ENCODE measurements at places on chromosomes 6 and 20.

DNA sequence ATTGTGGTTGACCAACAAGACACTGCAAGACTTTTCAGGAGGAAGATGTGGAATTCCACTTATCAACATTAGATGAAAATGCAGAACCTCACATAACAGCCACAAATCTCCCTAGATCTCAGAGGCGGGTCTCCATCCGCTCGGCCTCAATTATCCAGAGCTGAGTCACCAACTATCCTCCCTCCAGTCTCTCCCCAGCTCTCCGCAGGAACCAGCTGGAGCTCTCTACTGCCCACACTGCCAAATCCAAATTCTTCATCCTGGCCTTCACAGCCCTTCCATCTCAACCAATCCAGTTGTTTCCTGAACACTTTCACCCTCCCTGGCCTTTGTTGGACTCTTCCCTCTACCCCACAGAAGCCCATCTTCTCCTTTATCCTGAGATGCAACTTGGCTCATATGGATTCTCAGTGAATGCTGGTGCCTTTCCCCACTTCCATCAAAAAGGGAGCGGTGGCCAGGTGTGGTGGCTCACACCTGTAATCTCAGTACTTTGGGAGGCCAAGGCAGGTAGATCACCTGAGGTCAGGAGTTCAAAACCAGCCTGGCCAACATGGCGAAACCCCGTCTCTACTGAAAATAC is 3.5 kb upstream of the TGIF2 start:
- DNase-seq = no peak

GRCh38 chr20:32465092-32465900 is 107.2 kb downstream of the ASXL1 start:
- no peak for DNase-seq

GRCh38 chr6:13413466-13413862 is 73.9 kb downstream of the GFOD1 start:
- no peak for DNase-seq

- no peak for DNase-seq
These were observed at the start of gene TFAP2C for GRCh38 chr20:56628873-56629463. Gene TFAP2C (plus strand): TSS chr20:56629306. CDS start chr20:56629545, 239 bp downstream.

DNA sequence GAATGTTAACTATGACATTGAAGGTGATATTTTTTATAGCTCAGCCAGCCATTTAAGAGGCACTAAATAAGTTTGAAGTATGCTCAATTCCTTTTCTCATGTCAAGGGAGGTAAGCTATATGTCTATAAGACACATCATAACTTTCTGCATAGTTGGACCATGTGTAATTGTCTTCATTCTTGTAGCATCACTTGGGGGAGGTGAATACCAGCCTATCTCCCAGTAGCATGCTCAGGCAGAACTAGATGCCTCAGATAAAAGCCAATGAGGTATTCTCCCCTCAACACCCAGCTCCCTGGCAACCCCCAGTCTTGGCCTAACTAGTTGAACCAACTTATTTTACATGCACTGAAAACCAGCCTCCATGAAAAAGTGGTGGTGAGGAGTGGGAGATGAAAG is 158.3 kb upstream of the JAG1 start:
- no peak for DNase-seq

- DNase-seq = no peak
These were observed 167.1 kb downstream of the PTPRT start for GRCh38 chr20:43022568-43022967.

DNA sequence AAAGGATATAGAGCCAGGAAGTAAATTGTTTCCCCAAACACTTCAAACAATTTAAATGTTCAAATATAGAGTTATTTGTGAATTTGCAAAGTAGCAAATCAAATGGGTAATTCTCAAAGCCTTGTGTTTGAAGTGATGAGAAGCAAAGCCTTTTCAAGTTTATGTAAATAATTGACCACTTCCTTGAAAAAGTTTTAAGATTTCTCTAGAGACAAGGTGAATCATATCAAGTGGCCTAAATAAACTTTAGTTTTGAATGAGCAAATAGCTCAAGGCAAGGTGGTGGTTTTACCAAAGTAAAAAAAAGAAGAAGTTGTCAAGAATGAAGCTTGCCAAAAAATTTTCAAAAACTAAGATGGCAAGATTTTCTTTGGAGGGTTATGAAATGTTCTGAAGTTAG is 42.6 kb upstream of the IFNGR1 start:
- DNase-seq = no peak

GRCh38 chr6:145502416-145502815 is 232.9 kb downstream of the EPM2A start:
- no peak for DNase-seq

DNA sequence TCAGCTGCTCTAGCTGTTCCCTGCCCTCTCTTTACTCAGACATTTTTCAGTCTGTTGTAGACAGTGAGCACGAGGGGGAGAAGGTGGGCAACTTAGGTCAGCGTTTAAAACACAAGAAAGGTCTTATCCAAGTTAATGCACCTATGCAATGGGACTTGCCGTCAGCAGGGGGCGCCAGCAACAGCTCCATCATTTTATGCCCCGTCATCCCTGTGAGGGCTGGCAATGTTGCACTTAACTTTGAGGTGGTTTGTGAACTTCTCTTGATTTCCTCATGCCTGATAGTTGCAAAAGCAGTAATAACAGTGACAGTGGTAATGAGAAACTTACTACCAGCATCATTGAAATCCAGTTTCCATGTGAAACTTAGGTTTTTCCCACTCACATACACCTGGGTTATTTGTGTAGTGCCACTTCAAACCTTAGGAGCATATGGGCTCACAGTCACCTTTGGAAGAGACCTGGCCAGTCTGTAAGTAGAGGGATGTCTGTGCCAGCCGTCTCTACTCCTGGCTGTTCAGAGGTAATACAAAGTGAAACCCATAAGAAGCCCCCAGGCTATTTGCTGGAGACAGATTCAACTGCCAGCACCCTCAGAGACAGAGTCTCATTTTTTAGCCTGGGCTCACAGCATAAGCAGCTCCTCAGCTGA is 44.9 kb upstream of the ID1 start:
- DNase-seq = no peak

- no peak for DNase-seq
These were observed 321.5 kb upstream of the CHD6 start for GRCh38 chr20:41939659-41940058.

DNA sequence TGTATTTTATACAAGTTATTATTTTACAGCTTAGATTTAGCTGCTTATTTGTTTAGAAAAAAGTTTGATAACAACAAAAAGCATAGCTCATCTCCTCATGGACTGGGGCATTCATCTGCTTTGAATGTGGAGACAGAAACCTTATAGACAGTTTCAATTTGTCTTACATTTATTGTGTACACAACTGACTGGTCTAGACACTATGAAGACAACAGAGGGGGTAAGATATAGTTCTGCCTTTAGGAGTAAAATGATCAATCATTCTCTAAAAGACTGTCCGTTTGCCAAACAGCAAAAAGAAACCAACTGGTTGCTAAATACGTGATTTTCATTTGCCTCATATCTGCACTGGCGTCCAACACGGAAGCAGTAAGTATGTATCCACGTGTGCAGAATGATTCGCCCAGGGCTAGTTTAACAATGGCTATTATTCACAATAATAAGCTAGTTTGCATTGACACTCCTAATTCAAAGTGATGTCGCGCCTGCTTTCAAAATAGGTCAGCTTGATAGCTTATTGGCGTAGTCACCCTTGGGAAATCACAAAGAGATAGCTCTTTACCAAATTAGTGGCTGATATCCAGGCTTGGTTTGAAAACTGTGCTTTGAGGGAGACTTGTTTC is 153.6 kb downstream of the BMP2 start:
- DNase-seq = no peak

DNA sequence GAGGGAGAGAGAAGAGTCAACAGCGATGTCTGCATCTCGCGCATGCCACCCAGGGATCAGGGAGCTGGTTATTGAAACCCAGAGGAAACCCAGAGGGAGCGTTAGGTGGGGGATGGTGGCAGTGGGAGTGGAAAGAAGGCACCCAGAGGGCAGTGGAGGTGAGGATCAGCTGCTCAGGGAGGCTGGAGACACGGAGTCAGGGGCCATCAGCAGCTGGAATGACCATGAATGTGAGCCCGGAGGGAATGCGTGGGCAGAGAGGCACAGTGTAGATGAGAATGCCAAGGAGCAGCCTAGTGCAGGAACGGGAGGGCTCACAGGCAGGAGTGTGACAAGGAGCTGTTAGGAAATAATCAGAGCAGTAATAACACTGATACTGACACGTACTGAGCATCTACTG is 36.2 kb downstream of the RSPO4 start:
- no peak for DNase-seq

- DNase-seq = no peak
These were observed 162.7 kb upstream of the MARCKS start for GRCh38 chr6:113694278-113695077.

DNA sequence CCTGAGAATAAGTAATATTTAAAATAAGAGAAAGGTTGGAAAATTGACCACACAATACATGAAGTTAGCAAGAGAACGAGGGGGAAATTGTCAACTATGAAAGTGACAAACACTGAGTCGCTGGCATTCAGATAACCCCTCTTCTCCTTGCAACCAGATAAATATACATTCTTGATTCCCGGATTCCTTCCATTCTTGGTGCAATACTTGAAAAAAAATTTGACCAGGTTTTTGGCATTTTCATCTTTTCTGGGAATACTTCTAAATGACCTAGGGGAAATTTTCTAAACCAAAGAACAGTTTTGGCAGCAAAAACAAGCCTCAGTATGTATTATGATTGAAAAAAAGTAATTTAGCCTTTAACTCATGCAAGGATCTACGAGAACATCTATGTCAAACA is 164.0 kb downstream of the PDE7B start:
- no peak for DNase-seq

- no peak for DNase-seq
These were observed 297.4 kb downstream of the THBS2 start for GRCh38 chr6:168956141-168956838.

- DNase-seq = no peak
These were observed 578.3 kb downstream of the HACE1 start for GRCh38 chr6:104281370-104281769.

DNA sequence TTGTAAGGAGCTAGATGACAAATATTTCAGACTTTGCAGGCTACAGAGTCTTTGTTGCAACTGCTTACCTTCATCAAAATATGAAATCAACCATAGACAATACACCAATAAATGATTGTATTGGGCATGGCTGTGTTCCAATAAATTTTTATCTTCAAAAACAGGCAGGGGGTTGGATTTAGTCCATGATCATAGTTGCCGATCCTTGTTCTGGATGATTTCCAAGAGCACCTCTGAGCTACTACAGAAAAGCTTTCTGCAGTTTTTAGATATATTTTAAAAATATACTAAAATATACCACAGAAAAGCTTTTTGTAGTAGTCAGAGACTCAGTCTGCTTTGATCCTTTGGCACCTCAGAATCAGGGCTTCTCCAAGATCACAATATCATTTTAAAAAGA is 145.0 kb downstream of the HTR1B start:
- DNase-seq = no peak

DNA sequence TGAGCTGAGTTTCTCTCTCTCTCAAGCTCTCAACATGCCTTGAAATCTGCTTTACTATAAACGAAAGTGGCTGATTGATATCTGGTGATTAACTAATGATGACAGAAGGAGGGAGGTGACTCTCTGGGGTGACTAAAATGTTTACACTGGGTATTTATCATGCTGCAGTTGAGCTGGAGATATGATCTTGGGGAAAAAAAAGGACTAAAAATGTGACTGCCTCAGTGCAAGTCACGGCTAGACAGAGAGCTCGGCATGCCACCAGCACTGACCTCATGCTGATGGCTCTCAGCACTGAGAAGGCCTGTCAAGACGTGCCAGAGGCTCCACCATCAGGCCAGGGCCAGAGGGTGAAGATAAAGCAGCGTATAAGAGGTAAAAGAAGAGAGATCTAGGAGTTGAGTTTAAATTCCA is 103.1 kb upstream of the SPACA1 start:
- no peak for DNase-seq

Measured in cortex of kidney (tissue), 1 donor.